CD4-positive, alpha-beta memory T cell (primary cell): ENCODE measurements at places on chromosomes 12 and 14.

- DNase-seq, result no peak
These were observed 440 bp upstream of the ISM2 start for GRCh38 chr14:77498984-77499527.

DNA sequence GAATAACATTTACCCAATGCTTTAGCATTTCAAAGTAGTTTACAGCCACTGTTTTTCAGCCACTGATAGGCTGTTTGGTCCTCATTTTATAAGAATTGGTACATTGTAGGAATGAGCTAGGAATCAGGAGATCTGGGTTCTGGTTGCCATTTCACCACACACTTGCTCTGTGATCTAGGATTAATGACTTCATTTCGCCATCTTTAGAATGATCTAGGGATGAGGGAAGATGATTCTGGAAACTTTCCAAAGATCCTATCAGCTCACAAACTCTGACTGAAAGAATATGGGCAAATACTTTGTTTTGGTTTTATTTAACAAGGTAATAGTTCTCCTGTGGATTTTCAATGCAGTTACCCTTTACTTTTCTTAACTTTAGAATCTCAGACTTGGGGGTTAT lies 155.0 kb downstream of the GCH1 start:
- DNase-seq, result no peak

DNA sequence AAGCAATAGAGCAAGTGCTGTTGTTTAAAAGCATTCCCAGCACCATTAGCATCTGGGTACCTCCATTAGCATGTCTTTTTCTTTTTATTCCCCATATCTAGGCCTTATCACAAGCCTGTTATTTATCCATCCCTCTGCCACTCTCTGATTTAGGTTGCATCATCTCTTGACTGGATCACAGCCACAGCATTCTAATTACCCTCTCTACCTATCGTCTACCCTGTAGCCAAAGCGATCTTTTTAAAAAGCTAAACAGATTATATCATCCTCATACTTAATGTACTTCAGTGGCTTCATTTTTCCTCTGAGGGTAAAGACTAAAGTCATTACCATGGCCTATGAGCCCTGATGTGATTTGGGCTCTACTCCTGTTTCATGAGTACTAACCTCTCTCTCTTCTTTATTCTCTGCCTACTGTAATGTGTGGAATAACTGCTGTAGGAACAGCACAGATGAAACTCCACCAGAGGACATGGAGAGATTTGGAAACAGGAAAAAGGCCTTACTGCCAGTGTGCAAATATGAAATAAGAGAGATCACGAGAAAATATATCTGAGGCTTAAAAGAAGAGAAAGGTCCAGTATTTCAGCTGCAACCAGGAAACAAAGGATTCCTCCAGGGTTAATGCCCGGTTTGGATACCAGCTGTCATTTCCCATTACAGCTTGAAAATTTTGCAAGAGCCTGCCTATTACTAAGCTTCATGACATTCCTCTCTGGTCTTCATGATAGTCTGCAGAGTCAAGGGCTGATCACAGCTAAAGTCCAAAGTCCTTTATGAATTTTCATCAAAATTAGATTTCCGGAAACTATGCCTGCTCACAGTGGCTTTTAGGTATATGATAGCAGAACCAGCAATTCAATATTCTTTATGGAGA lies 422.5 kb upstream of the PDE3A start:
- DNase-seq, result no peak

GRCh38 chr12:34597548-34598351 lies 575.5 kb downstream of the ALG10 start:
- no peak for DNase-seq

DNA sequence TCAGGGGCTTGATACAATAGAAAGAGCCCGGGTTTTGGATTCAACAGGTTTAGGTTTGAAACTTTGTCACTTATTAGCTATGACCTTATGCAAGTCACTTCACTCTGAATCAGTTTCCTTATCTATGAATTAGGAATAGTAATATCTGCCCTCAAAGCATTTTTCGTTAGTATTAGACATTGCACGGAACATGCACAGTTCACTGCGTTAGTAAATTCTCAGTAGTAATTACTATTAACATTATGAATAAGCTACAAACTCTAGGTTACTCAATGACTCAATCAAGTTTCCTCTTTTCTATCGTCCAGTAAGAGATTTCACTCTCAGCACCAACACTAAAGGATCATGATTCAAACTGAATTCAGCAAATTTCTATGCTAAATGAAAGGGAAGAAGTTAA lies 150.3 kb downstream of the CEP83 start:
- DNase-seq, result no peak

- DNase-seq, result no peak
These were observed 14.8 kb upstream of the PAX9 start for GRCh38 chr14:36646664-36647416.

DNA sequence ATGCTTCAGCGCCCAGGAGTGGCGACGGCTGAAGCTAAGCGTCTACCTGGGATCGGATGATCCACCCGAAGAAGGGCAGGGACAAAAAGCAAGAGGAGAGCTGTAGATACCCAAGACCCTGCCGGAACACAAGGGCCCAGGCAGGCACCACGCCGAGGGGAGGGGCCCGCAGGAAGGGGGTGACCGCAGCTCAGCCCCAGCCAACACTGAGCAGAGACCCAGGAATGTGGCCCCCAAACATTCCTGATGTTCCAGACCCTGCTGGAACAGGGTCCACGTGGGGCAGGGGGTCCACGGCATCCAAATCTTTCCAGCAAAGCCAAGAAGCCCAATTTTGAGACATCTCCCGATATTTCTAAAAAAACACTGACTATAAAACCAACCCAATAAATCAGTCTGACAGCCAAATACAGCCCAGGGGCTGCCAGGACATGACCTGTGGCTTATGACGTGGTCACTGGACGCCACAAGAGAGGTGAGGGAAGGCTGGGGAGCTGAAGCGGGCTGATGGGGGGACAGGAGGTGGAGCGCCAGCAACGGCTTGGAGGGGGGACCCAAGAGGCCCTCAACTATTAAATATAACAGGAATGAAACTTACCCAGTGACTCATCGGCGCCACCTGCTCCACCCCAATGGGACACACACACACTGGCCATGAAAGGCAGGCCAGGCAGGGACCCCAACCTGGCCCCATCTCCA lies 58.9 kb downstream of the NCOR2 start:
- no peak for DNase-seq

GRCh38 chr14:73143003-73143402 lies 6.7 kb downstream of the PSEN1 start:
- no peak for DNase-seq

DNA sequence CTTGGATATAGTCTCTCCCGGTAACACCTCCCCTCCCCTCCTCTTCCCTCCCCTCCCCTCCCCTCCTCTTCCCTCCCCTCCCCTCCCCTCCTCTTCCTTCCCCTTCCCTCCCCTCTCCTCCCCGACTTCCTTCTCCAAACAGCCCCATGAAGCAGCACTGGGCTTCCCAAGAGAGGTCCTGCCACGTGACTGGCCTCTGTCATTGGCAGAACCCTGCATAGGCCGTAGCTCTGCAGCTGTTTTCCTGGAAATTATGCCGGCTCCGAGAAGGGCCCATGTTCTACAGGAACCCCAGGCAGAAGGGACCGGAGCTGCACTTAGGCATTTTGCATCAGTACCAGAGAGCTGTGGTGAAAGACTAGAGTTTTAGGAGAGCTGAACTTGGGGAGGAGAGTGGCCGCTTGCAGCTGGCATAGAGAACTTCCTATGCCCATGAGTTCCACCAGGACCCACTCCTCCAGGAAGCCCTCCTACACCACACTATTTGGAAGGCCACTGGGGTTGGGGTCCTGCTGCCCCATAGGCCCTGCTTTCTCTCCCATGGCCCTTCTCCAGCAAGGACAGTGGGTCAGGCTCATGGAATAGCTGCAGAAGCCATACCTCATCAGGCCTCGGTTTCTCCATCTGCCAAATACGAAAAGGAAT lies 5.1 kb upstream of the TNFAIP2 start:
- DNase-seq, result no peak

DNA sequence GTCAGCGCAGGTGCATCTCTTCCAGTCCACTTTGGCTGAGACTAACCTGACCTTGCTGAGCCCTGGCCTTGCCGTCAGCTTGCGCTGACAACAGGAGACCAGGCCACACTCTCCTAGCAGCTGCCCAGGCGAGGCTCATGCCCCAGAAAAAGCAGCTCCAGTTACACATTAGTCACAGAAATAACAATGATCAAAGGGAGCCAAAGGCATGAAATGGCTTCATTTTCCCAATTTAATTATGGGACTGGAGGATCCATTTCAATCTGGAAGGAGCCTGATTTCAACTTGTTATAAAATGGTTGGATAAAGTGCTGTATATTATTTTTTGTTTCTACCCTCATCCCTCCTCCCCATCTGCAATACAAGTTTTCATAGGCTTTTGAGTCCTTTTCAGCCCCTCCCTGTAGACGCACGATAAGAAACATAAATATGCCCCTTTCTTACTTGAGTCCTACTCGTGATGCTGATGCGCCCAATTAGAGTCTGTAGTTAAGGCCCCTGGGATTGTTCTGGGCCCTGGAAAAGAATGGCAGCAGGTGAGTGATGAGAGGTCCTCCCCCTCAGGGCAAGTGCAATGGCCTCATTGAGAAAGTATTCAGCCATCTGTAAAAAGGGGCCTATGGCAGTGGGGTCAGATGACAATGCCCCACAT lies 376.0 kb downstream of the C12orf75 start:
- DNase-seq, result no peak

DNA sequence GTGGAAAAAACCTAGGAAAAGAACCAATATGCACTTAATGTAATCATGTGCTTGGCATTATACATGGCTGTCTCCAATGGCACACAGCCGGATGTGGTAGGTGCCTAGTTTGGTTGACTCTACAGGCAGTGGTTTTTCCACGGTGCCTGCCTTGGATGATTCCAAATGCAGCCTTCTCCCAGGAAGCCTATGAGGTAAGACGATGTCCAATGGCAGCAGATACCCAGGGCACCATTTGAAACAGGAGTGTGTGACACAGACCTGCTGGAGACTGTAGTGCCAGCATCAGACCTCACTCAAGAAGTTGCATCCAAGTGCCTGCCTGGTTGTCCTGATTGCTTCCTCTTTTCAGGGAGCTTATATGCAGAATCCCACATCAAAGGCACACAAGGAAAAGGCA lies 88.0 kb upstream of the VASH1 start:
- no peak for DNase-seq

DNA sequence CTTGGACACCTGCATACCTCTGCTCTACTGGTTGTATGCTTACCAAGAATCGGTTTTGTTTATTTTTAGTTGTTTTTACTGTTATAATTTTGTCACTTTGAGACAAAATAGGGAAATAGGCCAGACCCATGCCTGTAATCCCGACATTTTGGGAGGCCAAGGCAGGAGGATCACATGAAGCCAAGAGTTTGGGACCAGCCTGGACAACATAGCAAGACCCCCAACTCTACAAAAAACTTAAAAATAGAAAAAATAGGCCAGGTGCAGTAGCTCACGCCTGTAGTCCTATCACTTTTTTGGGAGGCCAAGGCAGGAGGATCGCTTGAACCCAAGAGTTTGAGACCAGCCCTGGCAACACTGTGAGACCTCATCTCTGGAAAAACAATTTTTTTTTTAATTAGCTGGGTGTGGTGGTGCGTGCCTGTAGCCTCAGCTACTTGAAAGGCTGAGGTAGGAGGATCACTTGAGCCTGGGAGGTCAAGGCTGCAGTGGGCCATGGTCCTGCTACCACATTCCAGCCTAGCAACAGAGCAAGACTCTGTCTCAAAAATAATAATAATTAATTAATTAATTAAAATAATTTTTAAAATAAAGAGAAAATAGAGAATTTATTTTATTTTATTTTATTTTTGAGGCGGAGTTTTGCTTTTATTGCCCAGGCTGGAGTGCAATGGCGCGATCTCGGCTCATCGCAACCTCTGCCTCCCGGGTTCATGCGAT lies 1.3 kb upstream of the MRPS35 start:
- DNase-seq, result no peak

GRCh38 chr14:96213871-96214465 lies 9.3 kb downstream of the BDKRB2 start:
- DNase-seq, result no peak

DNA sequence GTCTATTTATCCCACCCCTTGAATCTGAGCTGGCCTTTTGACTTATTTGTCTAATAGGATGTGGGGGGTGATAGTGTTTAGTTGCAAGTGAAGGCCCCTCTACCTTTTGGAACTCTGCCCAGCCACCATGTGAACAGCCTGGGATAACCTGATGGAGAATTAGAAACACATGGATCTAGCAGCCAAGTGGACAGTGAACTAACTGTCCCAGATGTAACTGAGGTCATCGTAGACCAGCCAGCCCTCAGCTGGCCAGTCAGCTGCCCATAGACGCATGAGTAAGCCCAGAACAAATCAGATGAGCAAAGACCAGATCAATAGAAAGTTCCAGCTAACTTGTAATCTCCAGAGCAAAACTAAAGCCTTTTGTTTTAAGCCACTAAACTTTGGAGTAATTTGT lies 19.0 kb downstream of the KLRB1 start:
- DNase-seq, result no peak
